ENCODE measurements at places on chromosomes 4 and X.

- no peak for DNase-seq
Measured at GRCh38 chr4:136461533-136461932, 1070.8 kb downstream of the PCDH18 start.

DNA sequence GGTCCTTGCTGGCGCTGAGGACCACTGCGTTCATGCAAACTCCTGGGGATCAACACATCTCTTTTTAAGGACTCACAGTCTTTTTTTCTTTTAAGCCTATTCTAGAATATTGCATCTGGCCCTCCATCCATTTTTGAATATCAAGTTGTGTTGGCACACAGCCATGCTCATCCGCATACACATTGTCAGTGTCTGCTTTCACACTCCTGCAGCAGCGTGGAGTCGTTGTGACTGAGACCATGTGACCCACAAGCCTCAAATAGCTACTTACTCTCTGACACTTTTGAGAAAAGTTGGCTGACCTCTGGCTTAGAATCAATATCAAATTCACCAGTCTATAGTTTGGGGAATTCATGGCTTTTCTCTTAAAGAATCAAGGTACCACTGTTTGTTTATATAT is 191.8 kb upstream of the S100G start:
- no peak for DNase-seq

- no peak for DNase-seq
Measured at GRCh38 chrX:45778616-45779015, 577.9 kb upstream of the DIPK2B start.

DNA sequence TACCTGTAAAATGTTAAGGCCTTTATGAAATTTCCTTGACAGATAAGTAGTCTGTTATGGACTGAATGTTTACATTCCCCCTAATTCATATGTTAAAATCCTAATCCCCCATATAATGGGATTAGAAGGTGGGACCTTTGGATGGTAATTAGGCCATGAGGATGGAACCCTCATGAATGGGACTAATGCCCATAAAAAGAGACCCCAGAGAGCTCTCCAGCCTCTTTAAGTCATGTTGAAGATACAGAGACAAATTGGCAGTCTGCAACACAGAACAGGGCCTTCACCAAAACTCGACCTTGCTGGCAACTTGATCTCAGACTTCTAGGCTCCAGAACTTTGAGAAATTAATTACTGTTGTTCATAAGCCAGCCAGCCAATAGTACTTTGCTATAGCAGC is 1344.5 kb upstream of the PCDH7 start:
- no peak for DNase-seq

- no peak for DNase-seq
Measured at GRCh38 chr4:80271801-80272200, 5.3 kb downstream of the FGF5 start.

GRCh38 chr4:60822986-60823385 is 377.1 kb upstream of the ADGRL3 start:
- no peak for DNase-seq

DNA sequence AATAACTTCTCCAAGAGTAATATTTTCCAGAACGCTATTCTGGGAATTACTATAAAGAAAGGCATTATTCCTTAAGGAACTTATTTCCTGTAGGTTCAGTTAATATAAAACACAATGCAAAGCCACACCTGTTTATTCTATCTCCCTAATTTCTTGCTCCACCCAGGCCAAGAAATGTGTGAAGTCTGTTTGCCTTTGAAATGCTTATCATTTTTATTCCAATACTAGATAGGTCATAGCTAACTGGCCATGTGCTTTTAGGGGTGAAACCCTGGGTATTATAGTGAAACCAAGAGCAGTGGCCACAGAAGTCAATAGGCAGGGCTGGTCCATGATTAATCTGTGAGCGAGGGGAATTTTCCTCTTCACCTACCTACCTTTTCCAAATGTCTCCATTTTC is 14.8 kb downstream of the CXCL3 start:
- DNase-seq: no peak

GRCh38 chrX:50108264-50108663 is 92.5 kb downstream of the AKAP4 start:
- DNase-seq: no peak

- DNase-seq: peak; percentile 27
Measured at GRCh38 chr4:6783111-6783981, 819 bp downstream of the KIAA0232 start.

DNA sequence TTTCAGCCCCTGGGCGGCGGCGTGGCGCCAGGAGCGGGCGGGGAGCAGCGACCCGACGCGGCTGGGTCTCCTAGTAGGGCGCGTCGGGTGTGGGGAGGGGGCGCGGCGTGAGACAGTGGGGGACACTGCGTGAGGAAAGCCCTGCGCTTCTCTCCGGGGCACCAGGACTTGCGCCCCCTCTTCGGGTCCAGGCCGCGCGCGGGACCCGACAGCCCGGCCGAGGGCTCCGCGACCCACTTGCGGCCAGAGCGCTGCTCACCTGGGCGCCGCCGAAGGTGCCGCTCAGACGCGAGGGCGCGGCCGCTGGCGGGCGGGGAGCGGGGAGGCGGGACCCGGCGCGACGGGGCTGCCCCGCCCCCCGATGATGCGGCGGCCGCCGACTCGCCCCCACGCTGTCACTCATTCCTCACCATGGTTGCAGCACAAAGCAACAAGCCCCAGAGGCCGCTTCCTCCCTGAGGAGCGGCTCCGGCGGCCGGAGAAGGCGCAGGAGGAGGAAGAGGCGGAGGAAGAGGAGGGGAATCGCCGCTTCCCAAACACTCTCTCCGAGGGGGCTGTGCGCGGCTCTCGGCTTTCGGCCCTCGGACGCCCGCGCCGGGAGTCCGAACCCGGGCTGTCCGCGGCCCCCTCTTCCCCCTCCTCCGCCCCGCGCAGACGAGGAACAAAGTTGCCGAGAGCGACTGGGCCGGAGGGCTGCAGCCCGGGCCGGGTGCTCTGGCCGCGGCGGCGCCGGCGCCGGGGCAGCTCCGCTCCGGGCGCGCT is at the start of gene RAPGEF2:
Gene RAPGEF2, plus strand, starts transcription at position 458 of the 762 bp plus-strand sequence. CDS start 1,084 bp downstream, outside the sequence.
- peak; percentile 52 for DNase-seq

DNA sequence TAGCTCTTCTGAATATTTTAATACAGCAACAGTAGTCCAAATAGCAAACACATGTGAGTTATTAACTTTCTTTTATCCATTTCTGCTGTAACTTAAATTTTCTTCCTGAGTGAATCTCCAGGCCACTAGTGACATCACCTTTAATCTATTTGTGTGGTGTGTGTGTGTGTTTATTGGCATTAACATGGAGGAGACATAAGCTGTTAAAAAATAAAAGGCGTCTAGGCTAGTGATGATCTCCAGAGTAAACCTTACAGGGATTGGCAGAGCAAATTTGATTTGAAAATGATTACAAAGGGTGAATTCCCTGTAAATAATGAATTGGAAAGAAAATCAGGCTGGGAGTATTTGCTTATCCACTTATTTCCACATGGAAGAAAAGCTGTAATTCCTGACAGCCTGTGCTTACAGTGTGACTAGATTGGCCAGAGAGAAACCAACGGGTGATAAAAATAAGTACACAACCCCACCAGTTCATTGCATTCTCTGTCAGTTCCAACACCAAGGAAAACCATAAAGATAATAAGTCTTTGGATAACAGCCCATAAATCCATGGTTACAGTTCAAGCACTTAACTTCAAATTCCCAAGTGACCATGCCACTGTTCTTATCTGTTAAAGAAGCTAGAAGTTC is 186.1 kb downstream of the ENOX2 start:
- no peak for DNase-seq

GRCh38 chr4:38943343-38943742 is 75.7 kb downstream of the FAM114A1 start:
- DNase-seq: no peak

- no peak for DNase-seq
Measured at GRCh38 chrX:126982158-126982557, 162.6 kb downstream of the PRR32 start.

- DNase-seq: no peak
Measured at GRCh38 chr4:24007860-24008261, 118.0 kb upstream of the PPARGC1A start.

GRCh38 chr4:31366041-31366440 is 645.9 kb downstream of the PCDH7 start:
- no peak for DNase-seq

DNA sequence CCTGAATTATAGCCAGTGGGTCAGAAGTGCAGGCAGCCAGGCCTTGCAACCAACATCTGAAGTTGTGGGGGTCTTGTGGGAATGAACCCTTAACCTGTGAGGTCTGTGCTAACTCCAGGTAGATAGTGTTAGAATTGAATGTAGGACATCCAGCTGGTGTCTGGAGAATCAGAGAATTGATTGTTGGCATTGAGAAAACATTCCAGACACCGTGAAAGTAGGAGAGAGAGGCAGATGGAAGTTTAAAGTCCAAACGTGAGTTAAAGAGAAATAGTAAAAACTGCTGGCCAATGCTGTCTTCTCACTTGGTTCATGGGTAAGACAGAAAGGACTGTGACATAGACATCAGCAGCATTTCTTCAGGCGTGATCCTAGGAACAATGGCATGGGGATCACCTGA is 27.7 kb downstream of the CASP3 start:
- no peak for DNase-seq

Measured in GM12878 (cell line).